Panc1 (cell line): ENCODE measurements at places on chromosomes 1 and 21.

GRCh38 chr1:197933647-197934046, 16.5 kb downstream of the LHX9 start:
- no peak for DNase-seq

GRCh38 chr1:167515893-167516321, 2.4 kb downstream of the CD247 start:
- DNase-seq = no peak

DNA sequence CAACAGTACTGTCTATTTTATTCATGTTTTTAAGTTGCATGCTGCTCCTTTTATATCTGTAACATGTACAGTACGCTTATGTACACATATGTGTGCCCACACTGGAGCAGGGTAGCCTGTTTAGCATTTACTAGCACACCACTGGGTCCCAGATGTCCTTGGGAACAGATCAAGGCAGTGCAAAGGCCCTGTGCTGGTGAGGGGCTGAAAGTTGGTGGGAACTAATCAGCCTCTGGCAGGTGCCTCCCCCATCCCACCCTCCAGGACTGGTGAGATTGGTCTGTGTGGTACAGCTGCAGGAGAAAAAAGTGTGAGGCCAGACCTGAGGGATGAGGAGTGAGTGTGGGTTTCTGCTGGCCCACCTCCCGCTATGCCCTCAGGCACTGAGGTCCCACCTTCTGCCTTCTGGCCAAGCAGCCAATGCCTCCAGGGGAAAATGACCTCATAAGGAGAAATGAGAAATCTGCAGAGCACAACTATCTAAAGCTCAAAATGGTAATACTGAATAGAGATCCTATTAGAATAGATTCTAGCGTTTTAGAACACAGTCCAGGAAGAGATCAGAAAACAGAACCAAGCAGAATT, 58.9 kb downstream of the POFUT2 start:
- DNase-seq = no peak

DNA sequence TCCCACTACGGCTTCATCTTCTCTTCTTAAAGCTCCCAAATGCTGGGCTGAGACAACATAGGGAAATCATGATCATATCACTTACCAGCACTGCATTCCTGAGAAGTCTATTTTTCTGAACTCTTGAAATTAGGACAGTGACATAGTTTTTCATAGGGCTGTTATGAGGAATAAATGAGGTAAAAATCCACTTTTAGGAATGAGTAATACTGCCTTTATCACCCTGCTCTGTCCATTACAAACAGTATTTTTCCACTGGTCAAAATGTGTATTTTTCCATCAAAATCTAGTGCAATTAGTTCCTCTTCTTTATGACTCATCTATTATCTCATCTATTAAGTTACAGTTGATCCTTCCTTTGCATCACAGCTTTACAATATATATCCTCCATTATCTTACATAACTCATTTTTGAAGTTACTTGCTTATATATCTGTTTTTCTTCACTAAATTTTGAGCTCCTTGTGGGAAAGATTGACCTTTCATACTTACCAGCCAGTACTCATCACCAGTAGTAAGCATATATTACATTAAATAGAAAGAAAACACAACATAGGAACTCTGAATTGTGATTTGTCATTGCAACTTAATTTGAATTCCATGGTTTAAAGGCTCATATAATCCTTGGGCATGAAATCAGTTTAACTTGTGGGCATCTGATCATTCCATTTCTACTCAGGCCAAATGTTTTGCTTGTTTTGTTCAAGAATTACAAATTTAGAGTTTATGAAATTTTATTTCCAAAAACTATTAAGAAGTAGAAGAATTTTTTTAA, 37.1 kb downstream of the PRRX1 start:
- no peak for DNase-seq

GRCh38 chr1:12461754-12462153, 156.3 kb downstream of the DHRS3 start:
- no peak for DNase-seq

- DNase-seq = no peak
Measured at GRCh38 chr1:229253151-229253974, 17.5 kb upstream of the RAB4A start.

DNA sequence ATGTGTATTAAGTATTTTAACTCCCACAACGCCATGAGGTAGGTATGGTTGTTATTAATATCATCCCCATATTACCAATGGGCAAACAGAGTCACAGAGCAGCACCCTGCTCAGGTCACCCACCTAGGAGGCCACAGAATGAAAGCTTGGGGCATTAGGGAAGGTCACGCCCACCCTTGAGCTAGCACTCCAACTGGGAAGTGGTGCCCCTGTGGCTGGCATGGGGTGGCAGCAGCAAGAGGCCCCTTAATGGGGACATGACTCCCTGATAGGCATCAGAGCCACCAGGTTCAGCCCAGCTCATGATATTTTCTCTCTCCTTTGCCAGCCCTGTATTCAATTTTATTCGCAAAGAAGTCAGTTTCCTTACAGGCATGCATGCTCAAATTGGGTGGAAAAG, 90.6 kb downstream of the DMRTB1 start:
- no peak for DNase-seq

DNA sequence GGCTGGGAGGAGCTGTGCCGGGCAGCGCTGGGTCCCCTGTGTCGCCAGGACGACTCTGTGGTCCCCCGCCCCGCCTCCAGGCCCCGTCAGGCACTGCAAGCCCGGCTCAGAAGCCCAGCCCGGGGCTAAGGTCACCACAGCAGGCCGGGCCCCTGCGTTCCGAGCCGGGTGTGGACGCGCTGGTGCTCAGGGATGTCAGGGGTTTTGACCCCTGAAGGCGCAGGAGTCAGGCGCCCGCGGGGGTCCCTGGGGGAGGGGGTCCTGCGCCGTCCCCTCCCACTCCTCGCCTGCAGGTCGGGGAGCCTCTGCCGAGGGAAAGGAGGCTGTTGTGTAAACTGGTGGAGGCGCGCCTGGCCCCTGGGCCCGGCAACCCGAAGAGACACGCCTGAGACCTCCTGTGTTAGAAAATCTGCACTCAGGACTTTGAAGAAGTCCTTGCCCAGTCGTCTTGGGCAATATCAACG, 23.7 kb upstream of the TMEM54 start:
- DNase-seq = no peak

DNA sequence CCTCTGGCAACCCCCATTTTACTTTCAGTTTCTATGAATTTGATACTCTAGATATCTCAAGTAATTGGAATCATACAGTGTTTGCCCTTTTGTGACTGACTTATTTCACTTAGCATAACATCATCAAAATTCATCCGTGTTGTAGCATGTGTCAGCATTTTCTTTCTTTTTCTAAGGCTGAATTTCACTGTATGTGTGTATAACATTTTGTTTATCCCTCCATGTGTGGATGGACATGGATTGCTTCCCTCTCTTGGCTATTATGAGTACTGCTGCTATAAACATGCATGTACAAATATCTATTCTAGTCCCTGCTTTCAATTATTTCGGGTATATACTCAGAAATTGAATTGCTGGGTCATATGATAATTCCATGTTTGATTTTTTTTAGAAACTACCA, 97.3 kb downstream of the MAP3K21 start:
- DNase-seq = no peak

DNA sequence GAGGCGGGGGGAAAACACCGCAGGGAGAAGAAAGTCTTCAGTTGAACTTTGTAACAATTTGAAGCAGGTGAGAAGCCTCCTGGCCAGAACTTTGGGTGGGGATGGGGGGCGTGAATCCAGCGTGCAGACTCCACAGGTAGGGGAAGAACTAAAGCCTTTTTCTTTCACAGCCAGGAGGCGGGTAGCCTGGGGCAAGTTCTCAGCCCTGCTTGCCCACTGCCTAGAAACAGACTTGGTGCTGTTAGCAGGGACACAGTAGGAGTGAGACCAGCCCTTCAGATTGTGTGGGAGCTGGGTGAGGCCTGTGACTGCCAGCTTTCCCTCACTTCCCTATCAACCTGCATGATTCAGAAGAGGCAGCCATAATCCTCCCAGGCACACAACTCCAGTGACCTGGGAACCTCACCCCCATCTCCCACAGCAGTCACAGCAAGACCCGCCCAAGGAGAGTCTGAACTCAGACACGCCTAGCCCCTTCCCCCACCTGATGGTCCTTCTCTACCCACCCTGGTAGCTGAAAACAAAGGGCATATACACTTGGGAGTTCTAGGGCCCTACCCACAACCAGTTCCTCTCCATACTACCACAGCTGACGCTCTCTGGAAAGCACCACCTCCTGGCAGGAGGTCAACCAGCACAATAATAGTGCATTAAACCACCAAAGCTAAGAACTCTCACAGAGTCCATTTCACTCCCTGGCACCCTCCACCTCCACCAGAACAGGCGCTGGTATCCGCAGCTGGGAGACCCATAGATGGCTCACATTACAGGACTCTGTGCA, 83.5 kb upstream of the CDC42BPA start:
- no peak for DNase-seq

GRCh38 chr1:190022709-190023108, 455.0 kb downstream of the BRINP3 start:
- DNase-seq = peak; percentile 47

GRCh38 chr1:31759298-31760023, 4.7 kb downstream of the ADGRB2 start:
- no peak for DNase-seq

- no peak for DNase-seq
Measured at GRCh38 chr1:31584869-31585735, 8.8 kb downstream of the TINAGL1 start.

DNA sequence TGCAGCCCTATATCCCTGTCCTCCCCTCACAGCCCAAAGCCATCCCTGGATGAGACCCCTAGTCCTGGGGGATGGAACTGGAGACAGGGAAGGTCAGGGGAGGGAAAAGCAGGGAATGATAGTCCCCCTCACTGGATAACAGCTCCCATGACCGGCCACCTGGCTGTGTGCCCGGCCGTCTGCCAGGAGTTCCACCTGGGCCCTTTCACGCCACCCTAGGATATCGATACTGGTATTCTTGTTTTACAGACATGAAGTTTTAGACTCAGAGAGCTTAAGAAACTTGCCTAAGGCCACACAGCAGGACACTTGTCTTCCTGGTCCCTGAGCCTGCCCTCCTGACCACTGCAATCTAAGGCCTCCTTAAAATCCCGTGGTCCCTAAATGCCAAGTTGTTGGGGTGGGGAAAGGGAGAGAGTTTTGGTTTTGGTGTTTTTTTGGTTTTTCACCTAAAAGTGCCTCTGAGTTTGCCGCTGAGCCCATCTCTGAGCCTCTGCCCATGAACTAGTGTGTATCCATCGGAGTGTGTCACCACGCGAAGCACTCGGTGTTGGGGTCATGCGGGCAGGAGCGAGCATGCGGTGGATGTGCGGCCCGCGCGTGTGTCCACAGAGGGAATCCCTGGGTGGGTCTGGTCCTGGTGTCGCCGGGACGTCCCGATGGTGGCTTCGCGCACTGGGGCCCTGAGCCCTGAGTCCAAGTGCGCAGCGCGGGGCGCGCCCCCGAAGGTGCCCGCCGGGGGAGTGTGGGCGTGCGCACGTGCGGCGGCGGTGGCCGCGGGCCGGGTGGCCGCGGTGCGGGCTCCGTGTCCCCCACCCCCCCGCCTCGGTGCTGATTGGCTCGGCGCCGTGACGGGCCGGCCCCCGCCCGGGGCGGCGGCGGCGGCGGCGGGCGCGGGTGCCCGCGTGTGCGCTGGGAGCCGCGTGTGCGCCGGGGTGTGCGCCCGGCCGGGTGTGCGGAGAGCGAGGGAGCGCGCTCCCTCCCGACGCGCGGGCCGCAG, at the start of gene EPHA8:
Gene EPHA8, plus strand, starts transcription at position 906 of the 1,000 bp plus-strand sequence. CDS start 147 bp downstream, outside the sequence.
- no peak for DNase-seq

- DNase-seq = no peak
Measured at GRCh38 chr1:37097731-37098130, 63.4 kb upstream of the GRIK3 start.

DNA sequence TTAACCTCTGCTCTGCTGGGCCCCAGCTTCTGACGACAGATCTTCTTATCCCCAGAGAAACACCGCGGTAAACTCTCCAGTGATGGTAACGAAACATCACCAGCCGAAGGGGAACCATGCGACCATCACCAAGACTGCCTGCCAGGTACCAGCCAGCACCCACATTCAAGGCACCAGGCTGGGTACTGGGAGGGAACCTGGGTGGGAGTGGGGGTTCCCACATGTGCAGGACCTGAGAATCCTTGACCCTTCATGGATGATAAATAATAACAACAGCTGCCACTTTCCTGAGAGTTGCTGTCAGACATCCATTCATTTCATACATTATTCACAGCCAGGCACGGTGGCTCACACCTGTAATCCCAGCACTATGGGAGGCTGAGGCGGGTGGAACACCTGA, 20.8 kb downstream of the DRAXIN start:
- no peak for DNase-seq

- DNase-seq = no peak
Measured at GRCh38 chr1:53084589-53084971, 22.6 kb downstream of the PODN start.

GRCh38 chr1:159881622-159882526, 18.1 kb downstream of the CFAP45 start:
- DNase-seq = peak; percentile 86

DNA sequence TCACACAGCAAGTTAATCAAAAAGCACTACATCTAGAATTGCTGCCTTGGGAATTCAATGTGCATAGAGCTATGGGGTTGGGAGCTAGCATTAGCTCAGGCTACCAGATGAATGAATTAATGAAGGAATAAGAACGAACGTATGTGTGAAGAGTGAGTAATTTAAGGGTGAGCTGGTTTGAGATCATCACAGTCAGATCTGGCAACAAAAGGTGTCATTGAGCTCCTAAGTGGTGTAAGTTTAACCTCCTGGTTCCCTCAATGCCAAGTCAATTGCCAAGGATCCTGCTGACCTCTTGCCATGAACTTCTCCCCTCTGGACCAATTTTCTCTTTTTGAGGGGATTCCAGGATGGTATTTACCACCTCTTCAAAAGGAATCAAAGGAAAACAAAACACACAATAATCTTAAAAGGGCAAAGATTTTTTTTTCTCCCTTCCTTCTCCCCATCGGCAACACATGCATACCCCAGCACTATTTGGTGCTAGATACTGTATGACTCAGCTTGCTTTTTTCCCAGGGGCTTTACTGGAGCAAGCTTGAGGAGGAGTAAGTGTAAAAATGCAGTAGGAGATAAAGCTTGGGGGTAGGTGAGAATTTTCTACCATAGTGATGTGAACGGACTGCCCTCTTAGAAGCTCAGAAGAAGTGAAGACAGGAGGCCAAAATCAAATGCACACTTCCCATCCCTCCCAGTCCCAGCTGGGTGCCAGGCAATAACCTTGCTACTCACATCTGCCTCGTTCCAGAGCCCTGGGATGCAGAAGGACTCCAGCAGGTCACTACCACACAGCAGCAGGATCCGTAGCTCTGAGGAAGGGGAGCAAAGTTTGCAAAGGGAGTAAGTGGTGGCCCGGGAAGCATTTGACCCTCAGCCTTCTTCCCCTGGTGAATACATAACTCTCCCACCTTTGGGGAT, 92.0 kb downstream of the LAMC2 start:
- no peak for DNase-seq

GRCh38 chr1:22876359-22877111, 96.1 kb downstream of the LACTBL1 start:
- DNase-seq = no peak
